ENCODE measurements at places on chromosomes 5 and 9. TPM values are rescaled to one million over a fixed set of nuclear protein-coding genes. Genes with fewer than 3 reads are reported as not detected.

PCDHGC5 gene
- 1.6 TPM for total RNA-seq

BTNL9 gene
- 0.11 TPM for total RNA-seq

FOXD4L6 gene
- 0.39 TPM for total RNA-seq

CBY3 gene
- not detected for total RNA-seq

SREK1IP1 gene
- 11.9 TPM for total RNA-seq

ARL10 gene
- total RNA-seq: 13.0 TPM

GDNF gene
- total RNA-seq: under 0.01 TPM

CYLC2 gene
- not detected for total RNA-seq

SPOCK1 gene
- total RNA-seq: 1.6 TPM

GPR21 gene
- total RNA-seq: 3.5 TPM

ATP10B gene
- not detected for total RNA-seq

SERF1A gene
- total RNA-seq: 7.1 TPM

GRK6 gene
- 16.5 TPM for total RNA-seq

DIRAS2 gene
- 0.11 TPM for total RNA-seq

KCNV2 gene
- not detected for total RNA-seq

FOXI1 gene
- not detected for total RNA-seq

ENTREP1 gene
- 0.39 TPM for total RNA-seq

MSX2 gene
- total RNA-seq: 12.4 TPM

SSNA1 gene
- total RNA-seq: 73.2 TPM

IFNA14 gene
- not detected for total RNA-seq

SPINK6 gene
- not detected for total RNA-seq

GPR150 gene
- total RNA-seq: not detected

PCDHGA11 gene
- 6.2 TPM for total RNA-seq

All from placental epithelial cell (primary cell).